ENCODE measurements at places on chromosomes 5 and 9. TPM values are rescaled to one million over a fixed set of nuclear protein-coding genes. Genes with fewer than 3 reads are reported as not detected.
A peak's percentile ranks its signal among the peaks of the same experiment; 100 is the strongest.

DNA sequence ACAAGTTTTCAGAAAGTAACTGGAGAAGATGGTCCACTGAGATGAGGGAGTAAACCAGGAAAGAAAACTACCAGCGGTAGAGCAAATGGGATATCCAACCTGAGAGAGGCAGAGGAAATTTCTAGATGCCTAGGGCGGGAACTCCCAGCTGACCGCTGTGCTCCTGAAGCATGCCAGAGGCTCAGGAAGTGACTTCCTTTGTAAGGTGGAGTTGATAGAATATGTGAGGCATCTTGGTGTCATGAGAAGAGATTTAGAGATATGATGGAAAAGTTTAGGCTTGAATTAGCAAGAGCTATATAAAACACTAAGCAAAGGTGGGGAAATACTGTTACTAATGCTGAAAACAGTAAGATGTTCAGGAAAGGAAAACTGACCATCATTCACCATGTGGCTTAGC lies 124.1 kb downstream of the C9orf152 start:
- DNase-seq = no peak

- peak; percentile 60 for DNase-seq
These were observed at the start of gene GFPT2 for GRCh38 chr5:180353048-180353979. Gene GFPT2, minus strand, starts transcription at chr5:180353336. Its CDS starts 119 bp downstream, at chr5:180353217.

- peak; percentile 92 for DNase-seq
These were observed 79.2 kb upstream of the HSPA9 start for GRCh38 chr5:138654281-138654867.

DNA sequence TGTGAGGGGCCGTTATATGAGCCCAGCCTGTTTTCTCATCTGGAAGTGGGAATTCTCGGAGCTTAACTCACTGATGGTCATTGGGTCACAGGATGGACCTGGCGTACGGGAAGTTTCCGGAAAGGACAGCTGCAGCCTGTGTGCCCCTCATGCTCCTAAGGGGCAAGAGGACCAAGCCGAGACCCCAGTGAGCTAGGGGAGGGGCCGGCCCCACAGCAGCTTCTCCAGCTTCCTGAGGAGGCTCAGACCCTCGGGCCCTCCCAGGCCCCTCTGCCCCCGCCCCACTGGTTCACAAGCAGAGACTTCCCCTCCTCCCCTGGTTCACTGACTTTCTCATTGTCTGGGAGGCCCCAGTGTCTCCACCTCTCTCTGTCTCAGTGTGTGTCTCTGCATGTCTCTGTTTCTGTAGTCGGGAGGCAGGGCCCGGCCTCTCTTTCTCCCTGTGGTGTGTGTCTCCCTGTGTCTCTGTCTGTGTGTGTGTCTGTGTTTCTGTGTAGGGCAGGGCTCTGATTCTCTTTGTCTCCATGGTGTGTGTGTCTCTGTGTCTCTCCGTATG lies 32.3 kb upstream of the FIBCD1 start:
- DNase-seq = no peak

GRCh38 chr9:129386812-129387177 lies 208.7 kb upstream of the IER5L start:
- no peak for DNase-seq

DNA sequence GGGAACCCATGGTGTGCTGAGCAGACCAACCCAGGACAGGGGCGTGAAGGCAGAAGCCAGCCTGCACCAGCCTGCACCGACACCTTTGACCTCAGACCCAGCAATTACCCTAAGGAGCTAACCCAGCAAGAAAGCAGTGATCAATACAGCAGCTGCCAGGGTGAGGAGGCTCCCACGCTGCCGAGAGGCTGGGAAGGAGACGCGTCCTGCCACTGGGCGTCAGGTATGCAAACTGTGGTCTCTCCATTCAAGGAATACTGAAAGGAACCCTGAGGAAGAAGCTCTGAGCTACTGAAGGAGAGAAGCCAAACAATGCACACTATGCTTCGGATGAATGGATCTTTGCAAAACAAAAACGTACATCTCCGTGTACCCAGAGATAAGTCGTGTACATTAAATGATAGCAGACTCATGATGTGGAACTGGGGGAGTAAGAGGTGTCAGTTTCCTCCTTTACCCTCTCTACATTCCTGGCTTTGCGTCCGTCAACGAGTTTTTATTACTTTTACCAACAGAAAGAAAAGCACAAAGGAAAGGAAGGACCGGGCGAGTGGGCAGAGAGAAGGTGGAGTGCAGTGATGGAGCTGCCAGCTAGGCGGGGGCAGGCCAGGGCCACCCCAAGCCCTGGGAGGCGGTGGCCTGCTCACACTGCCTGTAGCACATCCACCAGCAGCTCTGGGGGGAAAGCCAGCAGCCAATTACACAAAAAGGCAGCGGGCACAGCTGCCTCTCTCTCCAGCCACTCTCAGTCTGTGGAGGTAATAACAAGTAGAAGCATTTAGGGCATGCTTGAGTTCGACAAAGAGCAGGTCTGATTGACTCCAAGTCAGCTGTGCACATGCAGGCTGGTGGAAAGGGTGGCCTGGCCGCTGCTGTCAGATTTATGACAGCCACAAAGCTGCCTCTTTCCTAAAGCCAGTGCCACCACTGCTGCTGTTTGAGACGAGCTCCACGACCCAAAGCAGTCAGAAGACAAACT lies 29.3 kb downstream of the RASGEF1C start:
- DNase-seq = no peak

- DNase-seq = no peak
These were observed 719 bp upstream of the ISCA1 start for GRCh38 chr9:86282979-86283535.

- DNase-seq = no peak
These were observed 302.6 kb downstream of the ACTL7B start for GRCh38 chr9:108553111-108553635.

- DNase-seq = no peak
These were observed 8.6 kb downstream of the TEK start for GRCh38 chr9:27117489-27118135.

DNA sequence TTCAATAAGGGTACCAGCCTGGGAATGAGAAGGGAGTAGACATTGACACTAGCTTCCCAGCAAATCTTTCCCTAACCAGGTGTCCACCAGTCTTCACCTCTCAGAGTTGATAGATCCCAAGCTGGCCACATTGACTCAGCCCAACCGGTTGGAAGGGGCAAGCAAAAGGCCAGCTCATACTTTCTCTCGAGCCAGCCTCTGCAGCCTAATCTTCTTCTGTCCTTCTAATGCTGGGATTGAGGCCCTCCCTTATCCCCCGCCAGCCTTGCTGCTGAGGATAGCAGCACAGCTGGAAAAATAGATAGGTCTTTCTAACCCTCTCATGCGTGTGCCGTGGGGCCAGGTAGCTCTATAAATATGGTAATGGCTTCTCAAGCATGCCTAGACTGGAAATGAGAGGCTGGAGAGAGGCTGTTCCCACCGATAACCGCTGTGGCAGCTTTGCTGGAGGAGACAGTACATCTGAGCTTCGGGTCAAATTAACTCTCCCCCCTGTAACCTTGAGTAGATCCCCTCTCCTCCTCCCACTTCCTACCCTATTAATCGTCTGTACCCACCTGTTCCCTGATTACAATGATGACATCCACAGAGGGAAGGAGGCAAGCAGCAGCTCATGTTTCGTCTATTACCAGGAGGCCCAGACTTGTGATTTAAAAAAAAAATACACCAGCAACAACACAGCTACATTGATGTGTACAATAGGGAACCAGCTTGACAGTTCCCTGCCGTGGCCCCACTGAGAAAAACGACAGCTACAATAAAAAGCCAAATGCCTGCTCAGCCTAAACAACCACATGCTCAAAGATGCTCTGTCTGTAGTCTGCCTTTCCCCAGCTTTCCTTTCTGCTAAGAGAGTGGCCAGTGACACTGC lies 219.9 kb upstream of the BRINP1 start:
- no peak for DNase-seq

GRCh38 chr9:133126697-133127339 lies 5.8 kb upstream of the RALGDS start:
- DNase-seq = no peak

DNA sequence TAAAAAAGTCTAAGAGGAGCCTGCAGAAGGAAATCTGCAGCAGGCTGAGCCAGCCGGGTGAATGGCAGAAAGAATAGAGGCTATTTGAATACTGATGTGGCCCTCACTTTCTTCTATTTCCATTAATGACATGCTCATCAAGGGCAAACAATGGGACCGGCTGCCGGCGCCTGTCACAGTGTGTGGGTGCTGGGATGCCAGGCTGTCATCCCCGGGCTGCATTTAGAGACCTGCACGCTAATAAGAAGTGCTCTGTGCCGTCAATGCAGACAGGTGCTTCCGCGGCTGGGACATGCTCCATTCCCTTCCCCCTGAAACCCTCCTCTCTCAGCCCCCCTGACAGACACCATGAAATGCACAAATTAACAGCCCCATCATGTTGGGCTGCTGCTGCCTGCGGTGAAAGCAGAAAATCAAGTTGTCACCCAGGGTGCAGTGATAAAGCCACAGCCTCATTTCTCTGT lies 217.7 kb upstream of the TBCA start:
- DNase-seq = no peak

- DNase-seq = no peak
These were observed 14.3 kb upstream of the FREM1 start for GRCh38 chr9:14924230-14925219.

- DNase-seq = no peak
These were observed 862.1 kb downstream of the PTPRD start for GRCh38 chr9:9750719-9751118.

GRCh38 chr5:178386336-178386931 lies 153.8 kb upstream of the PHYKPL start:
- DNase-seq = no peak

DNA sequence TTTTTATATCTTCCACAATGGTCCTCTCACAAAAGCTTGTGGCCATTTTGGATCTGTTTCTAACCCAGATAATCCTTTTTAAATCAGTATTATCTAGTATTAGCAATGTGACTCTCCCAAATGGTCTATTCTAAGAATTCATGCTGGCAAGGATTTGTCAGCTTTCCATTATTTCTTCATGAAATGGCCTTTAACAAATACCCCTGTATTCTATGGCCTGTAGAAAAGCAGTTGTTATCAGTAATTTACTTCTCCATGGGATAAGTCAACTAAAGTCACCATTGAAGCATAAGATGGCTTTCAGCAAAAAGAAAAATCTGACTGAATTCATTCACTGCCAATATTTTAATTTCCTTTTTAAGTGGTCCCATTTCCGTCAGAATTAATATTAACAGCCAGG lies 346.4 kb upstream of the FAM174A start:
- no peak for DNase-seq

NR4A3 gene
- 112 TPM for total RNA-seq

ANKRD20A1 gene
- 1.5 TPM for total RNA-seq

TNFAIP8 gene
- total RNA-seq = 135 TPM

Data from activated CD8-positive, alpha-beta T cell treated with anti-CD3 and anti-CD28 coated beads for 36 hours (primary cell).